ENCODE measurements at places on chromosomes 13 and 19.

- DNase-seq: no peak
These were observed 3.8 kb upstream of the FGF14 start for GRCh38 chr13:102405499-102406100.

DNA sequence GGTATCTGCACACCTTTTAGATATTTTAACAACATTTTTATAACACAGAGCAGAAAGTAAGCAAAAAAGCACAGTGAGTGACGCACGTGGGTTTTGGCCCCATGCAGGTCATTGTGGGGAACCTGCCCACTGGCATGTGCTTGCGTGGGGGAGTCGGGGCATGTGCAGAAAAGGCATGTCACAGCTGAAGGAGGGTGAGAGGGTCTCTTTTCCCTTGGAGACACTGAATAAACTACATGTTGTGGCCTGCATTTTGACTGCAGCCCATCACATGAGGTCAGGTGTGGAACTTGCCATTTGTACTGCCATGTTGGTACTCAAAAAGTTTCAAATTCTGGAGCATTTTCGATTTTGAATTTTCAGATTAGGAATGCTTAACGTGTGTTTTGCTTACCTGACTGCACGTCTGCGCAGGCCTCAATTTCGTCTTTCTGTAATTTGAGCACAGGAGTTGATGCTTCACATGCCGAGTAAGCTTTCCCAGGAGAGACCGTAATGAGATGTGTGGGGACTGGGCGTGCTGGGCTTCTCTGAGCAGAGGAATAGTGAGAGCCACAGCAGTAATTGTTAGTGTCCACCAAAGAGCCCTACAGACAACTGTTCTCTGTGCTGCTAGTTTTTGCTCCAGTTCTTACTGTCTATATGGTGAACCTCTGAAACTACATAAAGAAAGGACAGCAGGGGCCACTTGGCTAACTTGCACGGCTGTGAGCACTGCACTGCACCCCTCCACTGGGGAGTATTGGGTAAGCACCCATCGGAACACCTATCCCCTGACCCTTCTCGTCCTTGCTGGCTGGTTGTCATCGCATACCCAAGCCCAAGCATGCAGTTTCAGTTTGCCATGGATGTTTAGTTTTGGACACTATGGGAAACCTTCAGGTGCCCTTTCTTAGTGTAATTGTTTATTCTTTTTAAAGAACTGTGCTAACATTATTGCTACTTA is 72.9 kb upstream of the GPR183 start:
- DNase-seq: no peak

- DNase-seq: no peak
These were observed 32.1 kb downstream of the SBNO2 start for GRCh38 chr19:1141944-1142343.

DNA sequence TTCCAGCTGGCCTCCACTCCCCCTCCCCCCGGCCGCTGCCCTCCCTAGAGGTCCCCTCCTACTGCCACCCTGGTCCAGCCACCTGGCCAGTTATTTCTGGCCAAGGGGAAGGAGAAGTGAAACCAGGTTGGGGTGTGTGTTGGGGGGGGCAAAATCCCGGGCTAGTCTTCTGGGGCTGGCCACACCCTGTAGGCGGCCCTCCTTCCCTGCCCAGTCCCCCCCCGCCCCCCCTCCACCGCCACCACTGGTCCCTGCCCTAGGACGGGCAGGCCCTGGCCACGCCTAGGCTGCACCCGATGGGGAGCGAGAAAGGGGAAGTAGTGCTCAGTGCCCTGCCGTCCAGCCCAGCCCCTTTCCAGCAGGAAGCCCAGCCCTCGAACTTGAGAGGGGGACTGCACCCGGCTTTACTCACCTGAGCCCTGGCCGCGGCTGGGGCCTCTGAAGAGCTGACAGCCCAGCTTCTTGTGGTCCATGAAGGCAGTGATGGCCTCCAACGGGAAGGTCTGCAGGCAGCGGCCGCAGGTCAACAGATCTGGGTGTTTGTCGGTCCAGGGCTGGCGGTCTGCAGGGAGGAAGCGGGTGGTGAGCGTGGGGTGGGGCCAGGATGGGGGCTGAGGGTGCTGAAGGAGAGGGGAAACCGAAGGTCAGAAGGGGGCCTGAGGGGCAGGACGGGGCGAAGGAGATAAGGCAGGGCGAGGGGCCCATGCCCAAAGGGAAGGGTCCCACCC is 813 bp downstream of the ZNF296 start:
- DNase-seq: peak; percentile 93

DNA sequence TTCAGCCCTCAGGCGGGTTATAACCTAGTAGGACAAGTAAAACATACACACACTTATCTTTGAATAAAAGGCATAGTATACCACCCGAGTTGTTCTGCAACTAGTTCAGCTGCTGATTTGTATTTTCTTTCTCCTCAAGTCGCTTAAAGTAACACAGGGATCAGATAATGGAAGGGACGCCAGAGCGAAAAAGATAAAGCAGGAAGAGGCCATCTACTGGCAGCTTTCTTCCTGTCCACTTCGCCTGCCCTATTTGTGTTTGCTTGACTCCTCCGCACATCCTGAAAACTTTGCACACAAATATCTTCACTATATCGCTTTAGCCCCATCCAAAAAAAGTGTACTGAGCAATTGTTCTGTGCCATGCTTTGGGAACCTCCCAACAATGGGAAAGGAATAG is 238.0 kb upstream of the SOX21 start:
- DNase-seq: no peak

DNA sequence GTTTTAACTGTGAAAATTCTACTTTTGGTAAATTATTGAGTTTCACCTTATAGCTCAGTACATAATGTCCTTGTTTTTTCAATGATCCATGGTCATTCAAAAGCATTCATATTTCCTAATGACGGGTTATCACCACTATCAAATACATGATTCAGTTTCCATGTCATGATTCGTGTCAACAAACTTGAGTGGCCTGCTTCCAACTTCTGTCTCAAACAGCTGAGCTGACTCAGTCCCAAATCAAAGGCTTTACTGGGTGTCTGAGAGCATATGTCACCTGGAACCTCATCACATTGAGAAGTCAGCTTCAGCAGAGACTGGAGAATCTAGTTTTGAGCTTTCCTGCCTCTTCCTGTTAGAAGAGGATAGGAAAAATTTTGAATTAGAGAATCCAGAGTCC is 40.3 kb upstream of the SGCG start:
- no peak for DNase-seq

- DNase-seq: no peak
These were observed 90.0 kb downstream of the SLC7A1 start for GRCh38 chr13:29505511-29505910.

DNA sequence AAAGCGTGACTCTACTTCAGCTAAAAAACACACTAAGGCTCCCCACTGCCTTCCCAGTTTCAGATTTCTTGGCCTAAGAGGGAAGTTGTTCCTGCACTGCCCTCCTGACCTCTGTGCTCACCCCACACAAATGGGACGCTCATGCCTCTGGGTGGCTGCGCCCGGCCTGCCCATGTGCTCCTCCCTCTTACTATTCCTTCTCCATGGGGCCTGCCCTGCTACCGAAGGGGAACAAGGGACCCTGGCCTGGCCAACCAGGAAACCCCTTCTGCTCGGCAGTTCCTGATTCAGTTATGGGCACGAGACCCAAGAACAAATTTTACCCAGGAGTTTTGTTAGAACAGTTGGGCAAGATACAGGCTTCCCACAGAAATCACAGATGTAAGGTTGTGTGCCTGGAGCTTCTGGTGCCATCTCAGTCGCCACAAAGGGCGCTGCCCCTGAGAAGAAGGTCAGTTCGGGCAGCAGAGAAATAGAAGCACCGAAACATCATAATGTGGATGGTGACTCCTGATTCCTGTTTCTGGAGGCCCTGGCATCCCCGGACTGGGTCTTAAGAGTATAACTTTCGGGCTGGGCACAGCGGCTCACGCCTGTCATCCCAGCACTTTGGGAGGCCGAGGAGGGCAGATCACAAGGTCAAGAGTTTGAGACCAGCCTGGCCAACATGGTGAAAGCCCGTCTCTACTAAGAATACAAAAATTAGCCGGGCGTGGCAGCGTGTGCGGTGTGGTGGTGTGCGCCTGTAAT is 5.4 kb upstream of the PLPP2 start:
- no peak for DNase-seq

GRCh38 chr13:112443995-112444311 is 67.8 kb downstream of the SPACA7 start:
- no peak for DNase-seq

- DNase-seq: no peak
These were observed 134.5 kb downstream of the LMO7 start for GRCh38 chr13:75770592-75771011.

DNA sequence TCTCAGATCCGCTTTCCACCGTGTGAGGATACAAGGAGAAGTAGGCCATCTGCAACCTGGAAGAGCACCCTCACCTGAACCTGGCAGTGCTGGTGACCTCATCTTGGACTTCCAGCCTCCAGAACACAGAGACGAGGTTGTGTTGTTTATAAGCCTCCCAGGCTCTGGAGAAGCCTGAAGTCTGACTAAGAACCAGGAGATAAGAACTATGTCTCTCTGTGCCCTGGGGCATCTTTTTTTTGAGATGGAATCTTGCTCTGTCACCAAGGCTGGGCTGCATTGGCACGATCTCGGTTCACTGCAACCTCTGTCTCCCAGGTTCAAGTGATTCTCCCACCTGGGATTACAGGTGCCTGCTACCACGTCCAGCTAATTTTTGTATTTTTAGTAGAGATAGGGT is 14.5 kb downstream of the FCGBP start:
- DNase-seq: no peak

DNA sequence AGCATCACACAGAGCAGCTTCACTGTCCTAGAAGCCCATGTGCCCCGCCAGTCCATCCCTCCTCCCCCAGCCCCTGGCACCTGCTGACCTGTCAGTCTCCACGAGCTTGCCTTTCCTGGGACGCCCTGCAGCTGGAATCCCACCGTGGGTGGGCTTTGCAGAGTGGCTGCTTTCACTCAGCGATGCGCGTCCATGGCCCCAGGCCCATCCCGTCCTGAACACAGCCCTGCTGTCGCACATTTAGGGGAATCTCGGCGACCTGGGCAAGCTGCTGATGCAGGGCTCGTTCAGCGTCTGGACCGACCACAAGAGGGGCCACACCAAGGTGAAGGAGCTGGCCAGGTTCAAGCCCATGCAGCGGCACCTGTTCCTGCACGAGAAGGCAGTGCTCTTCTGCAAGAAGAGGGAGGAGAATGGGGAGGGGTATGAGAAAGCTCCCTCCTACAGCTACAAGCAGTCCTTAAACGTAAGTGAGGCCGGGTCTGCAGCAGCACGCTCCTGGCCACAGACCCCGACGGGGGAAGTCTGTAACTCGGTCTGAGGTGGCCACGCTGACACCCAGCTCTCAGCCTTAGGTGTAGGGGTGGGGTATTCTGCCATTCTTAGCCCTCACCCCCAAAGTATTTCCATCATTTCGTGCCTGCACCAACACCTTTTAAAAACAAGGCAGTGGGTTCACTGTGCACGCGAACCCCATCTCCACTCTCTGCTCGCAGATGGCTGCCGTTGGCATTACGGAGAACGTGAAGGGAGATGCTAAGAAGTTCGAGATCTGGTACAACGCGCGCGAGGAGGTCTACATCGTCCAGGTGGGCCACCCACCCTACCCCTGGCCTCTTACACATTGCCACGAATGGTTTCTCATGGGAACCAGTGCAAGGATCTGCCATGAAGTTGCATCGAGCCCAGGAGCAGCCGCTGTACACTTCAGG is 18.3 kb upstream of the F7 start:
- DNase-seq: peak; percentile 31

DNA sequence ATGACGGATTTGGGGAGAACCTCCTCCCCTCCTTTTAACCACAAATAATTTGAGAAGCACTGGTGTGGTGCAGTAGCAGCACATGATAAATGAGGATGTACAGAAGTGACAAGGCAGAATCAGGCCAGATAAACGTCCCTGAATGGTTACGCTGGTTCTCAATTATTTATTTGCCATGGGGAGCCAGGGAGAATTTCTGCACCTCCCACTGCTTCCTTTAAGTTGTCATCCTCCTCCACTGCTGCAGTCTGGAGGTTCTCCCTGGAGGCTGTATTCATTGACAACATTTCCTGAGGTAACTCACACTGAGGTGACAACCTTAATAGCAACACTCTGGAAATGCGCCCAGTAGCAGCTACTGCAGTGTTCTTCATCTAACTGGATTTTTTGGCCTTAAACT is 308.9 kb upstream of the SLITRK1 start:
- no peak for DNase-seq

DNA sequence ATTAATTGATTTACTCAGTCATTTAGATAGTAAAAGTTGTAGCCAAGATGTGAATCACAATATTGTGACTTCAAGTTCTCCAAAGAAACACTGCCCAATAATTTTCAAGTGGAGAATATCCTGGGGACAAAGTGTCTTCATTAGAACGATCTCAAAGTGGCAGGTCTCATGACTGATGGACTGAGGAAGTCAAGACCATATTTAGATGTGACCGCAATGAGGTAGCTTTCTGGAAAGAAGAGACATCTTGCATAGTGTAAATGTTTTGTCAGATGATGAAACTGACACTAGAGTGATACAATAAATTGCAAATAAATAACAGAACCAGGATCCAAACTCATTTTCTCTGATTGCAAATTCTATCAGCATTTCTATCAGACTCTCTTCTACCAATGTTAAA is 1476.9 kb downstream of the EFNB2 start:
- DNase-seq: no peak

- DNase-seq: no peak
These were observed 14.9 kb downstream of the COMP start for GRCh38 chr19:18776288-18776594.

DNA sequence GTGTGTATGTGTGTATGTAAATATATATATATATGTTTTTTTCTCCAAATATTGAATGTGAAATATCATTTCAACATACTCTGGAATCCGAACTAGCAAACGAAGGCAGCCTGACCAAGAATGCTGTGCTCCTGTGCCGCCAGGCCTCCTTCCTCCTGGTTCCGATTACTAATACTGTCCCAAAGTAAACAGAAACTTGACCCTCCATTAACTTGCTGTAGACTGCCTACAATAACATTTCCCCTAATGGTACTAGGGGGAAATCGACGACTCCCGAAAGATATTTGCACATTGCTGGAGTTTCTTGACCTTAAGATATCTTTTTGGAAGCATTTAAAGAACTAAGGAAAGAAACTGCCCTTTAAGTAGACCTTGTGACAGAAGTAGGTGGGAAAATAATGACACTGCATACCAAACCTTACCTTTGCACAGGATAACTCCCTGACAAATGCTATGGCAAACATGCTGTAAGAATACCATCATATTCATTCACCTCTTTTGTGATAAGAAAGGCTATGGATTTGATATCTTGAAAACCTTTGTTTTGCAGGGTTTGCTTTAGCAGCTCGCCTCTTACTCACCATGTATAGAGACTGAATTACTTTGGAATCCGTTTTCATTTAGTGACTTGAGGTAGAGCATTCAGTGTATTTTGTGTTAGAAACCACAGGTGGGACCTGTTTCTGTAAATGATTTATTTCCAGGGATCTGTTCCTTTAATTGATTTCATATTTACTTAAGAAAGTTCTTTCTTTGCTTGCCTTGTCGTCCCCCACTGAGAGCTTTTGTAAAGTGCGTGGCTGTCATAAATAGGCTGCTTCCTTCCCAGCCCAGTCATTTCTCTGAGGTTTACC is 80.1 kb downstream of the KLF5 start:
- no peak for DNase-seq

DNA sequence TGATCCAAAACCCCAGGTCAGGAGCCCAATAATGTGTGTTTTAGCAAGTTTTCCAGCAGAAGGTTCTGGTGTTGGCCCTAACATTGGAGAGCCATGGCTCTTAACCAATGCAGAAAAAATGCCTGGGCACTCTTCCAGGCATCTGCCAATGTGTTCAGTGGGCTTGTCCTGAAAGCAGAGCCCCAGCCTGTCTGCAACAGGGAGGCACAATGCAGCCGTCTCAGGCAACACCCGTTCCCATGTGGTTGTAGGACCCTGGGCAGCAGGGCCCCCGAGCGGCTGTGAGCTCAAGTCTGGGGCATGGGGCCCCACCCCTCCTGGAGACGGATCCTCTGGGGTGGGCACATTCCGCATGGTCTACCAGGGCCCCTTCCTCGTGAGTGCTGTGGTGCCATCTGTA is 58.1 kb upstream of the SIAH3 start:
- no peak for DNase-seq

Measured in RWPE2 (cell line).